ENCODE measurements at places on chromosomes 3 and 15.

DNA sequence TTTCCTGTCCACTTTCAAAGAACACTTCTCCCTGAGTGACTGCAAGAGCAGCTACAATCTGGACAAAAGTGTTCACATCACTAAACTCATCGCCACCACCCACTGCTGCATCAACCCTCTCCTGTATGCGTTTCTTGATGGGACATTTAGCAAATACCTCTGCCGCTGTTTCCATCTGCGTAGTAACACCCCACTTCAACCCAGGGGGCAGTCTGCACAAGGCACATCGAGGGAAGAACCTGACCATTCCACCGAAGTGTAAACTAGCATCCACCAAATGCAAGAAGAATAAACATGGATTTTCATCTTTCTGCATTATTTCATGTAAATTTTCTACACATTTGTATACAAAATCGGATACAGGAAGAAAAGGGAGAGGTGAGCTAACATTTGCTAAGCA lies 1.8 kb downstream of the CCRL2 start:
- no peak for DNase-seq

- DNase-seq, result peak; percentile 92
Measured at GRCh38 chr3:12193485-12194165, 34.9 kb upstream of the TIMP4 start.

- DNase-seq, result peak; percentile 34
Measured at GRCh38 chr15:45121706-45122417, 7.7 kb downstream of the DUOXA2 start.

- DNase-seq, result no peak
Measured at GRCh38 chr15:83842281-83842680, 188.4 kb downstream of the ADAMTSL3 start.

GRCh38 chr3:151112731-151113130 lies 27.3 kb downstream of the MED12L start:
- DNase-seq, result no peak

- no peak for DNase-seq
Measured at GRCh38 chr3:104133630-104134029, 1233.1 kb upstream of the ALCAM start.

- no peak for DNase-seq
Measured at GRCh38 chr15:62393196-62393595, 228.1 kb upstream of the C2CD4B start.

- DNase-seq, result no peak
Measured at GRCh38 chr3:77475507-77475906, 435.6 kb downstream of the ROBO2 start.

DNA sequence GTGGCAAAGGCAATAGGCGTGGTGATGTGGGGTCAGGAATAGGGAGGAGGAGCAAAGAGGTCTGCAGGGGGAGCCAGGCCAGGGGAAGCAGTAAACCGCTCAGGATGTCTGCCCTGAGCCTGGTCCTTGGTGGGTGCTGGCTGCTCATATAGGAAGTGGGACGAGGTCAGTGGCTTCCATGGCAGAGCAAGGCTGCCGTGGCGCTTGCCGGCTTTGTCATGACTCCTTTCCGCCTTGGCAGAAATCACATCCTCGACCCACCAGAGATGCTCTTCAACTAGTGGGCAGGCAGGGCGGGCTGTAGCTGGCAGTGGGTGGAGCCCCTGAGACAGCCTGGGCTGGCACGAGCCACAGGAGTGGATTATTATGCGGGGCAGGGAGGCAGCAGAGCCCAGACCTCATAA lies 13.1 kb upstream of the SKOR1 start:
- DNase-seq, result no peak

DNA sequence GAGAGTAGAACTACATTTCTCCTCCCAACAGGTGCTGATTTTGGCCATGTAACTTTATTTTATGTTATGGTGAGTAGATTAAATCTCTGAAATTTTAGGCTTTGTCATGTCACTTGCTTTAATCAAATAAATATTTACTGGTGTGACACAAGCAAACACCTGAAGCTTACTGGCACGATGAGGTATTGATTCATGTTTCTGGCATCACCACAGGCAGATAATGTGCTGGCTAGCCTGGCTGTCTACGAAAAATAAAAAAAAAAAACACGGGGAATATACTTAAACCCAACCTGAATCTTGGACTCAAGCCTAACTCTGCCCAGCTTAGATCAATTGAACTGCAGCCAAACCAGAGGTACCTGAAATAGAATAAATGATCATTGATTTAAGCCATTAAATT lies 65.6 kb upstream of the CADM2 start:
- DNase-seq, result no peak

DNA sequence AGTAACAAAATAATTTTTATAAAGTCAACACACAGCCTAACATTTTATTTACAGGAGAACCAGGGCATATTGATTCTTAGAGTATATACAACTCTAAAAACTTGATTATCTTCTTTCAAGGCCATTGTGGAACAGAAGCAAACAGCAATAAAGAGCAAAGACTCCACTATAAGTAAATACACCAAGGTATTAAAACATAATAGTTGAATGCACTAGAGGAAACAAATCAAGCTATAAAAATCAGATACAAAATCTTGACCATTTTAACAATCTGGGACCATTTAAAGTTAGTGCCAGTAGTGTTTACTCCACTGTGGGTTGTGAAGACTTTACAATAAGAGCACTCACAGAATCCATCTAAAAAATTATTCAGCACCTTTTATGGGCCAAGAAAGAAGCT lies 323.6 kb downstream of the AGBL1 start:
- DNase-seq, result no peak

GRCh38 chr3:117871934-117872333 lies 1162.4 kb downstream of the TUSC7 start:
- DNase-seq, result no peak

GRCh38 chr15:62257996-62258521 lies 93.0 kb upstream of the C2CD4B start:
- no peak for DNase-seq

DNA sequence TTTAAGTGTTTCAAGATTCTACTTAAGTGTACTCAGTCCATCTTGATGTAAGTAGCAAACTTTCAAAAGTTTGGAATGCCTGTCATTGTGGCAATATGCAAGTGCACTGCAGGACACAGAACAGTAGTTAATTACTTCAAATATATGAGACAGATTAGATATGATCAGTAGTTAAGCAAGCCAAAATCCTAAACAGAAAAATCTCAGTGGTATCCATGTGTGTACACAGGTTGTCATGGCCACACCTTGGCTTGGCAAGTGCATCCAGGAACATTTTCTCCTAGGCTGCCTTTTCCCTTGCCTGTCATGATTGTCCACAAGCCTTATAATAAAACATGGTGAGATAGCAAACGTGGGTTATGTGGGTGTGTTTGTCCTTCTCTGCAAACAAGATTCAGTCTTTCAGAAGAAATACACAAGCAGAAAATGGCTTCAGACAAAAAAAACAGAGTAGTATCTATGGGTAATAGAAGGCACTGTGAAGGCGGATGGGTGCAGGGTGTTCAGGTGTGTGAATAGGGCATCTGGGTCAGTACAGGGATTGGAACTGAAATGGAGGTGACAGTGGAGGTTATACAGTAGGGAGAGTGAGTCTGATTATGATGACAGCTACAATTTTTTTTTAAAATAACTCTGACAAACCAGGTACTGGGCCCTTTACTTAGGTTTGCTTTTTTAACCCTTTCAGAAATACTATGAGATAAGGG lies 229.0 kb upstream of the LRIG1 start:
- no peak for DNase-seq

- no peak for DNase-seq
Measured at GRCh38 chr15:66503780-66504562, 684 bp downstream of the RPL4 start.

DNA sequence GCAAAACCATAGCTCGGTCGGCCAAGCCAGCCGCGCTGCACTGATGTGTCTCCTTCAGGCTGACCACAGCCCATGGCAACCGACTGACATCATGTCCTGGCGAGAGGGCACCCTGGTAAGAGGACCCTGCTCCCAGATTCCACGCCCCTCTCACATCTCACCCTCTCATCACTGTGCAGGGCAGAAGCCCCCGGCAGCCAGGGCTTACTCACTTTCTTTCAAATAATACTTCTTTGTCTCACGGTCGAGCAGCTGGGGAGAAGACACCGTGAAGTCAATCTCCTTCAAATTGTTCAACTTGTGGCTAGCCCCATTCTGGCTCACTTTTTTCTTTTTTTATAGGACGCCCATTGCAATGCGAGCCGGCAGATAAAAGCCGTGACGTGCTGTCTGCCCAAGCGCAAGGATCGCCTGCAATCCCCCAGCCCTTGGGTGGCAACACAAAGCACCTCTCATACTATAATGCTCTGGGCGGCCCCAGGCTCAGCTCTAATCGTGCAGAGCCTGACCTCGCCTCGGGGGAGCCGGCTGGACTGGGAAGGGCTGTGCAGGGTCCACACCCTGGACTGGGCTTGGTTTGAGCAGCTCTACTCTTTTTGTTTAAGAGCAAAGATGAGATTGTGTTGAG lies 33.6 kb downstream of the VGLL4 start:
- no peak for DNase-seq

- no peak for DNase-seq
Measured at GRCh38 chr3:142269767-142270166, 44.4 kb upstream of the GK5 start.

DNA sequence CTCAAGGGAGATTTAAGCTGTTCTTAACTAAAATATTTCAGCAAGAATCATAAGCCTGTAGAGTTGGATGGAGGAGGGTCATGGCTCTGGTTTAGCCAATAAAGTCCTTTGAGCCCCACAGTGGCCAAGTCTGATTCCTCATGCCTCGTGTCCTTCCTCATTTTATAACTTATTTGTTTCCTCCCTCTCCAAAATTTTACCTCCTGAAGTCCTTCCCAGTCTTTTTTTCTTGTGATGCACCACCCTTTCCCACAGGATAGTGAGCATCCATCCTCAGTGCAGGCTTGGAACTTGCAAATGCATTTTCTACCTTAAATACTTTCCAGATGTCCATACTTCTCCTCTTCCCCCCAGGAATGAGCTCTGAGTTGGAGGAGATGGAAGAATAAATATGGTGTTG lies 162.7 kb upstream of the AGTR1 start:
- no peak for DNase-seq

DNA sequence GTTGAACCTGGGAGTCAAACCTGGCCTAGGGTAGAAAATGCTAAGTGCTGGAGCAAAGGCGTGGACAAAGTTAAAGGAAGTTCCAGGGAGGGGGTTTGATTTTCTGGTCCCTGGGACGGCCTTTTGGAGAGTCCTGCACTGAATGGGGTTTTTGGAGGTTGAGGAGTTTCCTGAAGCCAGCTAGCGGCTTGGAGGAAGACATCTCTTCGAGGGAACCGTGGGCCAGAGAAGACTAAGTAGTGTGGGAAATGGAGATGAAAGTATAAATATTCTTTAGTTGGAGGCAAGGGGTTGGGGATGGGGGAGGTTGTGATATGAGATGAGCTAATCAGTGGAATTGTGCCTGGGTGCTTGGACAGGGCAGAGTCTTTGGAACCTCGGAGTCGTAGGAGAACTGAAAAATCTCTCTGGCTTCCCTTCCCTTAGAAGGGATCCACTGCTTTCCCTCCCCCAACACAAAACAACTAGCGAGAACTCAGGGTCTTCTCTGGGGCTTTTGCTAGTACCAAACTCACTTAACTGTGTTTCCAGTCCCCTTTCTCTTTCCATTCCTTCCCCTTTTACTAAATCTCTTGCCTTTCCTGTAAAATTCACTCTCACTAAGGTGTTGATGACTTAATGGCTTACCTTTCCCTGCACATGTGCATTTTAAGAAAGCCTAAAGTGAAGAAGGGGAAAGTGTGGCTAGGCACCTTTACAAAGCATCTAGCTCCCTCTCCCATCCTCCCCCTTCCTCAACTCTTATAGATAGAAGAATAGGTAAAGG lies 1.0 kb downstream of the LPP start:
- no peak for DNase-seq

DNA sequence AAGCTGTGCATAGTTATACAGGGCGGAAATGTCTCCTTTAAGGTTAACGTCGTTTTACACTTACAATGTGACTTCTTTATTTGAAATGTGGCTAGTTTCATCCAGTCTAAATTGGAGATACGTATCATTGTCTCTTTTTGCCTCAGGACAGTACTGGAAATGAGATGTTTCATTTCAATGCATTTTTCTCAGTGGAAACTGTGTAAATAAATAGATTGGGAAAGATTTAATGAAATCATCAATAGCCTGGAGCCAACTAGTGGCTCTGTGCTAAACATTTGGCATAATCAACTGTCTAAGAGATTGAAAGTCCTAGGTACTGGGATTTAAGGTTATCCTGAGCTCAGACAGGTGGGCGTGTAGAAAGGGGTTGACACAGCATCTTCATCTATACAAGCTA lies 691.5 kb upstream of the CCDC54 start:
- DNase-seq, result no peak

GRCh38 chr15:38652998-38653397 lies 88.4 kb upstream of the RASGRP1 start:
- no peak for DNase-seq

- no peak for DNase-seq
Measured at GRCh38 chr3:189903562-189904250, 217.0 kb downstream of the P3H2 start.

GRCh38 chr3:171789759-171790505 lies 20.4 kb downstream of the PLD1 start:
- no peak for DNase-seq

DNA sequence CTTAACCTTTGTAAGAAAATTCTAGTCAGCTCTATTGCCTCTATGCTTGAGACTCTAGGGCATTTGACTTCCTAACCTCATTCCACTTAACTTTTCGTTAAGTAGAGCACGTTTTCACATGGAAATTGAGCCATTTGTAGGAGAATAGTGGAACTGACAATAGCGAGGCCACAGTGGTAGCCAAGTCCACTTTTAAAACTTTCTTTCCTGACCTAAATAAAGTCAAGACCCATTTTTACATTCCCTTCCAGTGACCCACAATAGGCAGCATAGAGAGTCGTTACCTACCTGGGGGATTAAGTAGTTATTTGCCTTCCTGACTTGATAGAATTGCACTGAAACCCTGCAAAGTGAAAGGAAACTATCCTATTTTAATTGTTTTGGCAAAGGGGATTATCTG lies 386.0 kb upstream of the NECTIN3 start:
- DNase-seq, result no peak

GRCh38 chr3:172096881-172097420 lies 57.6 kb downstream of the FNDC3B start:
- DNase-seq, result no peak

DNA sequence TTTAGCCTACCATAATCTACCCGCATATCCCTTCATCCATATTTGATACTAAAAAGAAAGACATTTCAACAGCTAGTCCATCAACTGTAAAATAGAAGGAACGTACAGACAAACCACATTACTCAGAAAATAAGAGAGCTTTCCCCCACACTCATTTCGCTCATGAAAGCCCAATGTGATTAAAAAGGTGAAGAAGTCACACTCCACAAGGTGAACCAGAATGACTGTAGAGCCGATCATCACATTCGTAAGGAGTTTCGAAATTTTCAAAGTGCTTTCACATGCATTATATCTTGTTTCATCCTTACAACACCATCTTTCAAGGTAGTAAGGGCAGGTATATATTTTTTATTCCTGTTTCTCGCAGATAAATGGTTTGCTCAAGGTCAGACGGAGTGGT lies 225.3 kb downstream of the FOXP1 start:
- no peak for DNase-seq

GRCh38 chr3:133361435-133361834 lies 38.4 kb upstream of the BFSP2 start:
- no peak for DNase-seq
